Left ventricle myocardium inferior (tissue), 1 donor: ENCODE measurements at places on chromosomes 1 and 21. TPM values are rescaled to one million over a fixed set of nuclear protein-coding genes. Genes with fewer than 3 reads are reported as not detected.

Gene KRTAP21-2
- total RNA-seq = not detected

Gene ZBTB8OS
- total RNA-seq = 32.4 TPM

DNA sequence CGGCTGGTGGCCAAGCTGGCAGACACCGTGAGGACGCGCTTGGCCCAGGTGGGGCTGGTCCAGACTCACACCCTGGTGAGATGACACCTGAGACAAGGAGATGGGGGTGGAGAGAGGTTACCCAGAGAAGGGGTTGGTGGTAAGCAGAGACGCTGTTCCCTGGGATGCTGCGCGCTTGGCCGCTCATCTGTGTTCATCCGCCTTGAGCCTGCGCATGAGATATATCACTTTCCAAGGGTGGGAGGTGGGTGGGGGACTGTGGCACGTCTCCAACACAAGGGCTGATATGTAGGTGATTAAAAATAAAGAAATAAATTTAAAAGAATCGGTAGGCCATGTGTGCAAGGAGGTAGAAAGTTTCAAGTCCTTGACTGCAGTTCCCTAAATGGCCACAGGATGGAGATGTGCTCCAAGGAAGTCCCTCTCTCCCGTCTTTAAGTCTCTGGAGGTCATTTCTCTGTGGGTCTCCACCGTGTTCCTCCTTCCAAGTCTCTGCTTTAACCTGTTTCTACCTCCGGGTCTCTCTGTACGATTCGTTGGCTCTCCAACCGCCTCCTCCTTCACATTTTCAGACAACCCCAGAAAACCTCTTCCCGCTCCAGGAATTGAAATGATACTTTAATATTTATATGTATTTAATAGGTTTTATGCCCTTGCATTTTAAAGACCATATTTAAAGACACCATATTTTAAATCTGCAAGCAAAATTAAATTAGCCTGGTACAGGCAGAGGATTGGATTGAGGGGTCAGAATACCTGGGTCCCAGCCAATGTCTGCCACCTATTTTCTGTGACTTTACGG is 4.5 kb downstream of the TTC24 start:
- no peaks in the 10 kb centered on the region for H3K27me3 ChIP-seq
- H3K36me3 ChIP-seq = no peaks in the 10 kb centered on the region
- H3K4me3 ChIP-seq = no peak overlapping the region
- H3K4me1 ChIP-seq = peaks cover 6% of the 10 kb centered on the region

DNA sequence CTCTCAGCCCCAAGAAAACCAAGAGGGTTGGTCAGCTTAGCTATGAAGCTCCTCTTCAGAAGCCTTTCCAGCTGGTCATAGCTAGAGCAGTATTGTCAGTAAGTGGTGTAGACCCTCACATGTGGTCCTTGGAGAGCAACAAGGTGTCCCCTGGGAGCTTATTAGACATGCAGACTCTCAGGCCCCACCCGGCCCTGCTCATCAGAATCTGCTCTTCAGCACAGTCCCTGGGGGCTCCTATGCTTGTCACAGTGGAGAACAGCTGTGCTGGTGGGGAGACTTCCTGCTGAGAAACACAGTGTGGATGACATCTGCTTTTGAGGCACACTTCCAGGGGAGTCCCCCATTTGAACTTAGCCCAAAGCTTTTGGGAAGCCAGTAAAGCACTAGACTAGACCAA is 21.9 kb upstream of the NEK2 start:
- peaks cover 11% of the 10 kb centered on the region for H3K4me1 ChIP-seq
- no peak for DNase-seq
- H3K4me3 ChIP-seq = no peak overlapping the region

Gene ZNF593OS
- not detected for total RNA-seq

- peak overlapping the region; percentile 55 for H3K27ac ChIP-seq
- DNase-seq = no peak
- peaks cover 85% of the 10 kb centered on the region for H3K36me3 ChIP-seq
- no peak overlapping the region for H3K4me3 ChIP-seq
- no peaks in the 10 kb centered on the region for H3K27me3 ChIP-seq
- H3K4me1 ChIP-seq = peaks cover 25% of the 10 kb centered on the region
Measured at GRCh38 chr1:230681599-230681998, 32.3 kb downstream of the AGT start.

GRCh38 chr21:42356046-42356445 is 5.3 kb upstream of the TFF2 start:
- no peaks in the 10 kb centered on the region for H3K36me3 ChIP-seq
- H3K27ac ChIP-seq = no peak overlapping the region
- no peak for DNase-seq
- peaks cover 37% of the 10 kb centered on the region for H3K27me3 ChIP-seq

Gene CLCA4
- 0.27 TPM for total RNA-seq

- H3K4me3 ChIP-seq = peak overlapping the region; percentile 55
- no peak for DNase-seq
- H3K27ac ChIP-seq = peak overlapping the region; percentile 75
- peaks cover 3% of the 10 kb centered on the region for H3K36me3 ChIP-seq
Measured at GRCh38 chr1:227244339-227245118, 73.8 kb downstream of the CDC42BPA start.

- H3K4me3 ChIP-seq = no peak overlapping the region
- H3K36me3 ChIP-seq = no peaks in the 10 kb centered on the region
- no peak for DNase-seq
- H3K4me1 ChIP-seq = no peaks in the 10 kb centered on the region
- H3K27me3 ChIP-seq = no peaks in the 10 kb centered on the region
- no peak overlapping the region for H3K27ac ChIP-seq
Measured at GRCh38 chr1:102837551-102837950, 270.8 kb downstream of the COL11A1 start.

- H3K27ac ChIP-seq = no peak overlapping the region
- peaks cover 67% of the 10 kb centered on the region for H3K27me3 ChIP-seq
- DNase-seq = no peak
Measured at GRCh38 chr1:24990779-24991641, 60.9 kb upstream of the RUNX3 start.

DNA sequence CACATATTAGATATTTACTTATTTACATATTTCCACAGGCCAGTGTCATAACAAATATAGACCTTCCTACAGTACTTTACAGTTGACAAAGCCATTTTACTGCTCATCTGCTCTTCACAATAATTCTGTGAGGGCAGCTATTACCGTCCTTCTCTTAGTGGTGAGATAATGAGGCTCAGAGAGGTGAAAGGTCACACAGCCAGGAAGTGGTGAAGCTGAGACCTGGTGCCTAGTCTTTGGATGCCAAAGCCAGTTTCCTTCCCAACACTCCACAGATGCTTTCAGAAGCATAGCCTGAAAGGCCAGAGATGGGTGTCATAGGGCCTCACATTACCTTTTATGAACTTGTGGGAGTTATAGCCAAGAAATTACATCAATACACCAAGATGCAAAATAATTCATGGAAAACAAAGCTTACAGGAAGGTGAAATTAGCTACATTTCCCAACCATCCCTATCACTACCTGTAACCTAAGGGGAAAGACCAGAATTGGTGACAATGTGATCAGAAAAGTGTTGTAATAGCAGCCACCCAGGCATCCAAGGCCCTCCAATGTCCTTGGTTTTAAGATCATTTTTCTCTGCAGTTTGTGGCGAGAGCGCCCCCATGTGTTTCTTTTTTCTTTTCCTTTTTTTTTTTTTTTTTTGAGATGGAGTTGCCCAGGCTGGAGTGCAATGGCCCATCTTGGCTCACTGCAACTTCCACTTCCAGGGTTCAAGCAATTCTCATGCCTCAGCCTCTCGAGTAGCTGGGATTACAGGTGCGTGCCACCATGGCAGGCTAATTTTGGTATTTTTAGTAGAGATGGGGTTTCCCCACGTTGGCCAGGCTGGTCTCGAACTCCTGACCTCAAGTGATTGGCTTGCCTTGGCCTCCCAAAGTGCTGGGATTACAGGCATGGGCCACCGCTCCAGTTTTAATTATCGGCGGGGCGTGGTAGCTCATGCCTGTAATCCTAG is 26.5 kb upstream of the RPL11 start:
- no peak overlapping the region for H3K4me3 ChIP-seq
- H3K36me3 ChIP-seq = no peaks in the 10 kb centered on the region
- no peak overlapping the region for H3K27ac ChIP-seq
- H3K27me3 ChIP-seq = peaks cover 5% of the 10 kb centered on the region

DNA sequence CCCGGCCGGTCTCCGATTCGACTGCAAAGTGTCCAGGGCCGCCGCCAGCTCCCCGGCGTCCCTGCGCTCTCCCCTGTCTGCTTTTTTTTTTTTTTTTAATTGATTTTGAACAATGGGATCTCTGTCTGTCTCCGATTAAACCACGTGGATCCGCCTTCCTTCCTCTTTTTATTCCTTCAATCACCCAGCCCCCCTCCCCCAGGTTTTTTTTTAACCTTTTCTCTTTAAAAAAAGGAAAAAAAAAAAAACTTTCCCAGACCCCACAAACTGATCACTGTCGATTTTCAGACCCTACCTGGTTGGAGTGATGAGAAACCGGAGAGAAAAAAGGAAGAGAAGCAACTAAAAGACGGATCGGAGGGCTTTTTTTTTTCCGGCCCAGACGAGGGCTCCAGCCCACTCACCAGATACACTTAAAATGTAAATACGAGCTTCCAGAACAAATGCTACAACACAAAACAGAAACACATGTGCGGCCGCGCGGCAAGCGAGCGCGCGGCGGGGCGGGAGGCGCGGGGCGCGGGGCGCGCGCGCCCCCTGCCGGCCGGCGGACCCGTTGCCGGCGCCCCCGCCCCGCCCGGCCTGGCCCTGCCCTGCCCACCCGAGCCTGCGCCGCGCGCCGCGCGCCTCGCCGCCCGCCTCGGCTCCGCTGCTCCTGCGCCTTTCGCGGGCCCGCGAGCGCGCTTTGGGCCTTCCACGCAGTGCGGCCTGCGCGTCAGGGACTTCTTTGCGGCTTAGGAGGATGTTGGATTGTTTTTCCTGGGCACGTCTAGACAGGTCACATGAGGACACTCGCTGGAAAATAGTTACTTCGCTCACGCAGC is at the start of gene RCC2:
TSS of gene RCC2 (minus strand) at position 428 of the 824 bp plus-strand sequence. CDS start 1,163 bp downstream, outside the sequence.
- peak within 1 kb of the TSS; percentile 90 for H3K27ac ChIP-seq
- peak within 1 kb of the TSS; percentile 73 for H3K4me3 ChIP-seq
- DNase-seq = peak; percentile 72

GRCh38 chr1:151326619-151327222 is 495 bp downstream of the PI4KB start:
- no peaks in the 10 kb centered on the region for H3K27me3 ChIP-seq
- H3K36me3 ChIP-seq = peaks cover 39% of the 10 kb centered on the region
- H3K4me3 ChIP-seq = peak overlapping the region; percentile 94

DNA sequence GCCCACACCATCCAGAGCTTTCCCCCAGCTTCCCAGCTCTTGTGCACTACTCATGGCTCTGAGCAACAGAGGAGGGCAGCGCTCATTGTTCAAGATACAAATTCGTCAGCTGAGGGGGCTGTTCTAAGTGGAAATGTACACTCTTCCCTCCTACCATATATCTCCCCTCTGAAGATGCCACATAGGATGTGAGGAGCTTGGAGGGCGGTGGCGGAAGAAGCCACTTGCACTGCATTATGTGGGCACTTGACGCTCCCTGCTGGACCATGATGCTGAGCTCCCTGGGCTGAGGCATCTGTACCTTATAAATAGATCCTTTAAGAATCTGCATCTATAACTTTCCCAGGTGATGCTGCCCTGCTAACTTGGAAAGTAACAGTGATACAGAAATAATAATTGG is 477.6 kb upstream of the DEPDC1 start:
- no peaks in the 10 kb centered on the region for H3K36me3 ChIP-seq
- no peak overlapping the region for H3K27ac ChIP-seq

DNA sequence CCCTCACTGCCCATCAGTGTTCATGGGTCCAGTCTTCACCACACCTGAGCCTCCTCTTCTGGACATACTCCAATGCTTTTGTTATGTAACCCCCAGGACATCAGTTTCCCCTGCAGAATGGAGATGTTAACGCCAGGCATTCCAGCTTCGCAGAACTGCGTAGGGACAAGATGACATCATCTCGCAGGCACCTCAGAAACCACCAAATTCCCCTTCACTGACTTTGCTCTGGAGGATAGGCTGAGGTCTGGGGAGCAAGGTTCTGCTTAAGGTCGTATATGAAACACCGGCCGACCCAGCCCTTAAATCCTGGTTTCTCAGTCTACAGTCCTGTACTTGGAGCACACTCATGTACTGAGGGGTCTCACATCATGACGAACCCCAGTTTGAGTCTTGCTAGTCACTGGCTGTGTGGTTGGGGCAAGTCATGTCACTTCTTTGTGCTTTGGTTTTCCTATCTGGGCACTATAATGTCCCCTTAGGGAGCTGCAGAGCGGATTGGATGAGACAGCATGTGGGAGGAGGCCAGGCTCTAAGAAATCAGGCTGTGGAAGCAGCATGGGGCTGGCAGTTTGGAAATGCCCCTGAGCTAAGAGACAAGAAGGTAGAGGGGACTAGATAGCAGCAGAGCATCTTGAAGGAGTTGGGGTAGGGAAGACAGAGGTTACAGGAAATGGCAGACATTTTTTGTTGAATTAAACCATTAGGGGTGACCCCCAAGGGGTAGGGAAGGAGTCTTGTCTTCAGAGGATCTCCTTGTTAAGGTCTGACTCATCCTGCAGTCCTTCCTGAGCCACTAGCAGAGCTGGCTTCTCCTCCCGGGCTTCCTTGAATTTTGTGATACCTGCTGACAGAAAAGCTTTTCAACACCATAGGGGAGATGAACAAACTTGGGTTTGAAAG is 138.3 kb downstream of the FOXD2 start:
- H3K4me1 ChIP-seq = peaks cover 20% of the 10 kb centered on the region
- no peaks in the 10 kb centered on the region for H3K36me3 ChIP-seq
- no peak overlapping the region for H3K27ac ChIP-seq
- no peak overlapping the region for H3K4me3 ChIP-seq

DNA sequence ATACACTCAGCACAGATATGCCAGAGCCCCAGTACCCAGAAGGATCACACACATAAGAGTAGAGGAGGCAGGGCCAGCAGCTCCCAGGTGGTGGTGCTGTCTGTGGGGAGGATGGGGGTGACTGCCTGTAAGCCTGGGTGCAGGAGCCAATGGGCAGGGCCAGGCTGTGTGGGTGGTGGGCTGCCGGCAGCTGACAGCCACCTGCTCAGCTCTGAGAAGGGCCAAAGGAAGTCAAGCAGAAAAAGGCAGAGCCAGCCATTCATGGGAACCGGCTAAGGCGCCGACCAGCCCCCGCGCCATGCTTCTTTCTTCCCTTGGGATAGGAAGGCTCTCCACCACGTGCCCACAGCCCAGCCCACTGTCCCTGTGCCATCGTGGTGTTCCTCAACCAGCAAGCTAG is 14.1 kb downstream of the PIK3C2B start:
- H3K4me3 ChIP-seq = no peak overlapping the region
- no peaks in the 10 kb centered on the region for H3K27me3 ChIP-seq
- H3K27ac ChIP-seq = peak overlapping the region; percentile 71

GRCh38 chr21:34996304-34997101 is 52.6 kb downstream of the RUNX1 start:
- no peak overlapping the region for H3K27ac ChIP-seq
- H3K27me3 ChIP-seq = peaks cover 19% of the 10 kb centered on the region
- H3K36me3 ChIP-seq = no peaks in the 10 kb centered on the region
- H3K4me3 ChIP-seq = no peak overlapping the region
- DNase-seq = no peak
